ENCODE measurements at places on chromosomes 4 and X.

- peak; percentile 37 for DNase-seq
These were observed 407 bp downstream of the IL13RA1 start for GRCh38 chrX:118727686-118728339.

DNA sequence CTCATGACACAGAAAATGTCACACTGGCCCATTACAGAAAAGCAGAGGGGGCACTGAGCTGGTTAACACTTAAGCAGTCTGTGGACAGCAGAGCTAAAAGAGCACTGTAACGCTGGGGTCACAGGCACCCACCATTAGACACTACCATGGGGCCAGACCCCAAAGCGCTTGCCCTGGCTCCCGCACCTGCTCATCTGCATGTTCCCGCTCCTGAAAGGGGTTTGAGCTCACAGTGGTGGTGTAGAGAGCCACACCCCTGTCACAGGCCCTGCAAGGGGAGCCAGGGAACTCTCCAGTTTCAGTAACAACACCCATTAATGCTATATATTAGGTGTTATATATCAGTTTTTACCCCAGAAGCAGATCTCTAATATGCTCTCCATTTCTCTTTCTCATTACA, 187.0 kb downstream of the ANKRD50 start:
- DNase-seq, result no peak

- no peak for DNase-seq
These were observed 47.2 kb upstream of the ELOVL6 start for GRCh38 chr4:110245577-110245976.

DNA sequence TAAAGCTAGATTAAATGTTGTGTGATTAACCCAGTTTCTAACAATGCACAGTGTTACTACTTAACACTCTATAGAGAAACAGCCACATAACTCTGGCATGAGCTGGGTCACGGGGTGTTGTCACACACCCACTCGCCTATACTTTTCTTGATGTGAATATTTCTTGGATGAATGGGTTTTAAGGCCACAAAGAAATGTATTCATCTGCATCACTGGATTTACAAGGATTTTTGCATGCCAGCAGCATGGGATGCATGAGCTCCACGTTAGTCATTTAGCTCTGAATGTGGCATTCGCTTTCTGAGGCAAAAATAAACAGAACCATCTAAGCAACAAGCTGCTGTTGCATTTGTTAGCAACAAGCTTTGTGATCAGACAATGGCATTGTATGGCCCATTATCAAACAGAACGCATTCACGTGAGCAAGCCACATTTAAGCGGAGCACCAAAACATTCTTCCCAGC, 89.7 kb downstream of the LRP2BP start:
- no peak for DNase-seq

DNA sequence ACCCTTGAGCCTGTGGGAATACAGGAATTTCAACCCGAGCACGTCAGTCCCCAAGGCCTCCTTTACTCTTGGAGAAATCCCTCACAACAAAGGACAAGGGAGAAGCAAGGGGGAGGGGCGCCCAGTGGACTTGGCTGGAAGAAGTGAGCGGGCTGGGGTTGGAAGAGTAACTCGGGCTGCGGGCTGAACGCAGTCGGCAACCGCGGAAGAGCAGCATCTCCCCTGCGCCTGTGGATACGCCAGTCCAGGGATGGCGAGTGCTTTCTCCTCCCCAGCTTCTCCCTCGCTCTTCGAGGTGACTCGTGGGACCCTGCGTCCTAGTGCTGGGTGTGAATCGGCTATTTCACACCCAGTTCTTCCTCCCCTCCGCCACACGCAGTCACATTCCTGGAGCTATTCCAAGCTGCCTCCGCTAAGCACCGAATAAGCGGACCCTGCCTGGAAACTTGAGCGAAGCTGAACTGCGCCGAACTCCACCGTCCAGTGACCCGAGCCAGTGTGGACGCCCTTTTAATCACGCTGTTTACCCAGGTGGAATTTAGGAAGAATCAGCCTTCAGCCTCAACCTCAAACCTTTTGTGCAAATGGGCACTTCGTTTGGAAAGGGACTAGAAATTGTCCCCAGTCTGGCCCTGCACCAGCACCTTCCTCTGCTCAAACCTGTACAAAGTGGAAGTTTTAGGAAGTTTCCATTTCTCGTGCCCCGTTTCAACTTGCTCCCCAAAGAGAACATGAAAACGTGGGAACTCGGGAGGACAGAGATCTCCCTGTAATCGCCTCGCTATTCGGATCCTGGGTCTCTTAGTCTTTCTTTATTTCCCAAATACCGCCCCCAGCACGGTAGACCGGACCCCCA, 64.3 kb upstream of the WDR17 start:
- no peak for DNase-seq

- DNase-seq, result no peak
These were observed at the start of gene IL1RAPL2 for GRCh38 chrX:104565791-104566680. TSS of gene IL1RAPL2 (plus strand) at chrX:104566199.

GRCh38 chr4:184768296-184768695, 34.4 kb upstream of the CENPU start:
- no peak for DNase-seq

DNA sequence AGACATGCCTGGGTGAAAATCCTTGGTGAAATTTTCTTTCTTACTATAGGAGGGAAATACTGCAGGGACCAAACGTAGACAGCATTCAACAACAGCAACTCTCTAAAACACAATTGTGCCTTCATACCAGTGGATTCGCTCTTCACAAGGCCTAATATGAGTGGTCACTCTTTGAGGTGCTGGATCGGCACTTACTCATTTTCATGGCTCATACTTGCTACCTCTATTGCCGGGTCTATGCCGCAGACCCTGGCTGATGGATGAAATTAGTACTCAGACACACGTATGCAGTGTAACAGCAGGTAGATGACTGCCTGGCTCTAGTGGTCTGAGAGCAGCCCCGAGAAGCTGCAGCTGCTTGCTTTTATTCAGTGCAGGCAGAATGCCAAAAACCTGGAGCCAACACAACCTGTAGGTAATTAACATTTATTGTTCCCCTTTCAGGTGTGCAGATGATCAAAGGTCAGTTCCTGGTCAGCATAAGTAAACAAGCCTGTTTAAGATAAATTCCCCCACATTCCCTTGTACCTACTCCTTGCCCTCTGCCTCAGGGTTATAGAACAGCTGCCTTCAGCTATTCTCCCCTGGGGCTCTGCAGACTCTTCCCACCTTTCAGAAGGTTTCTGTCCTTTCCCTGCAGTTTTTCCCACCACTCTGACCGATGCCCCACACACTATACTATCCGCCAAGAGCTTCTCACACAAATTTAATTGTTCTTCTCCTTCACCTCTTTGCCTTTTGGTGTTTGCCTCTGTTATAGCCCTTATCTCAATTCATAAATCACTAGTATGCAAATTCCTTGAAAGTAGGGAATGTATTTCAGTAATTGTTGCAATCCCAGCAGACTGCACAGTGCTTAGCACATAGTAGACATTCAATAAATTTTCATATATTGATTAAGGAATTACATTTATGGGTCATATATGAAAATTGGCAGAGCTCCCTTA, 210.0 kb downstream of the SPANXN3 start:
- no peak for DNase-seq

DNA sequence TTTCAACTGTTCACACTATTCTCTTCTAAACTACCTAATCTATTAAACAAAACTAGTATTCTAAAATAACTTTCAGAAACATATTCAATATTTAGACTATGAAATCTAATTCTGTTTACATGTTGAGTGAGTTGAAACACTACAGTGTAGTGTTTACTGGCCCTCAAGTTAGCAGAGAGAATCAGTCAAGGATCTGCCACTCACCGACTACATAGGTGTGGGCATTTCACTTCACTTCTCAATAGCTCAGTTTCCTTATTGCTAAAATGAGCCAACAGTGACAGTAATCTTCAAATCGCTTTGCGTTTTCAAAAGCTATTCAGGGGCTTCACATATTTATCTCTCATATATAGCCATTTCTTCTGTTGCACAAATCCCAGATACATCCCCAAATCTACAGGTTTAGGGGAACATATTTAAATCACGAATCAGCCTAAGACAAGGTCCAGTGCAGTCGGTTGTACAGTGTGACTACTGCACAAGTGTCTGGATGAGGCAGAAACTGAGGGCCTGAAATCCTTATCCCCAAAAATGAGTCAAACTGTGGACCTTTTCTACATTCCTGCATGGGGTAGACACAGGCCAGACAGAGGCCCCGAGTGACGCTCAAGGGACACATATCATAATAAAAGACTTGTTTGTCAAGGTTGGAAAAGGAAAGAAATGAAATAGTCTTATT, 129.8 kb downstream of the PPP3CA start:
- DNase-seq, result no peak

DNA sequence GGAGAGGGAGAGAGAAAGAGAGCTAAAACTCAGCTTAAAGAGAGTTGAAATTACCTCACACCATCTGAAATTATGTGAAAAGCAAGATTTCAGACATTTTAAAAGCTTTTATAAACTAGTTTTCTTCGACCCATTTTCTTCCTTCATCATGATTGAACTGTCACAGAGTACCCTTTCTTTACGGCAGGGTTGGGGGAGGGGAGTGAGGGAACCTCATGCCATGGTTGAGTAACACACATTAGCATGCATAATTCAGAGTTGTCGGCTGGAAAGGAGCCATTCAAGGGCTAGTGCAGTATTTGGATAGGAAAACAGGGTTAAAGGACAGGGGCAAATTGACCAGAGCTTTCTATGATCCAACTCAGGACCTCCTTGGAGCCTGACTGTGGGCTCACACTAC, 46.2 kb downstream of the PCDH19 start:
- DNase-seq, result no peak

DNA sequence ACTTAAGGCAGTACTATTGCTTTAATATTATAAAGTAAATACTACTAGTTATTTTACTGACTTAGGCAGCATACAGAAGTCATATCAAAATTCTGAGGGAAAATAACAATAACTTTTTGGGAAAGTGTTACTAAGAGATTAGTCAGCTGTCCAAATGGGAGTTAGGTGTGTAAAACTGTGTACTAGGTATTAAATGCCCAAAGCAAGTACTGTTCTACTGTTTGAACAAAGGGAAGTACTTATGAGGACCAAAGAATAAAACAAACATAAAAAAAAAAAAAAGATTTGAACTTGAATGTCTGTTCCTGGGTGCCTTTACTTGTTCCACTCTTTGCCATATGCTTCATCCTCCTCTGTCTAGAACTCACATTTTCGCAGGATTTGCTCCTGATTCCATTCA, 174.4 kb downstream of the MSL3 start:
- no peak for DNase-seq

GRCh38 chr4:94416335-94416734, 35.4 kb upstream of the PDLIM5 start:
- DNase-seq, result no peak

GRCh38 chr4:53682196-53682595, 90.9 kb upstream of the LNX1 start:
- DNase-seq, result no peak

DNA sequence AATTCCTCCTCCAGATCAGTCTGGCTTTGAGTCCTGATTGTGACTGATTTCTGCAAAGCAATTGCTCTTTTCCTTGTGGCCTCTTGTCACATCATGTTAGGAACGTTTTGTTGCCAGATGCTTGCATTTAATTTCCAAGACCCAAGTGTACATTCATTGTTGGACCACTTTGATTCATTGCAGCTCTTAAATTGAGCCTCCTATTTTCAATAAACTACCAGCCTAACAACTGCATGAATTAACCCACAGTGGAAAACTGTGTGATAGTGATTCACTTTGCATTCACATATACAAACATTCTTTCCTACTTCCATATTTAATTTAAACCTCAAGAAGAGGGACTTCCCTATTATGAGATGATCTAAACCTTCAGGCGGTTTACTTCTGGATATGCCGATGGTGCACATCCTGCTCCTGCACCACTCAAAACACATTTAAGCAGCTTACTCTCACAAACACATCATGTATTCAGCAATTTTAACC, 118.4 kb downstream of the AFF1 start:
- DNase-seq, result no peak

All from left ventricle myocardium inferior (tissue), 1 donor.